Ecto neural progenitor cell (in vitro differentiated cells): ENCODE measurements at places on chromosomes 5 and 9.

GRCh38 chr5:57317341-57317740, 143.5 kb downstream of the GPBP1 start:
- DNase-seq: no peak

GRCh38 chr5:91362935-91363334, 20.2 kb downstream of the ARRDC3 start:
- no peak for DNase-seq

GRCh38 chr9:21533597-21533996, 51.5 kb upstream of the IFNE start:
- no peak for DNase-seq

GRCh38 chr5:59473611-59474010, 419.9 kb downstream of the PDE4D start:
- DNase-seq: no peak

DNA sequence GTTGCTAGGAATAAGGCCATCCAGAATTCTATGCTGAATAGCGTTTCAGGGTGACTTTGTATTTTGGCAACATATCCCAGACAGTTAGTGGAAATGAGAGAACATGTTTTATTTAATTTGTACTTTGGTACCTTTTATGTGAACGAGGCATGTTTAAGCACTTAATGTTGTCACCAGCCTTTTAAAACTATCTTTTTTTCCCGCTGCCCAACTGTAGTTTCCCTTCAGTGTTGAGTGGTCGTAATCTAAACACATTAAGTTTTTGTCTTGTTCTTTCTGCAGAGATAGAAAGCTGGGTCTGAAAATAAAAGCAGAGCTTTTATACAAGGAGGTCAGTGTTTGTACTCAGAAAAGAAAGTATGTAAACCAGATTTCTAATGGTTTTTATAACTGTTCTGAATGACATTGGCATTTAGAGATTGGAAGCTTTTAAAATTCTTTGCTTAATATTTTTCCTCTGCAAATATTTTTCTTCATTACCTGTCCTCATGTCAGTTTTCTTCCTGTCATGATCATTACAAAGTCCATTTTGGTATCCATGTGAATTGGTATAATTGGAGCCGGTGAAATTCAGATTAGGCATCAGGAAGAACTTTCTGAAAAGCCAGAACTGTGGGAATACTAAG, 100.7 kb downstream of the ARHGEF28 start:
- no peak for DNase-seq

DNA sequence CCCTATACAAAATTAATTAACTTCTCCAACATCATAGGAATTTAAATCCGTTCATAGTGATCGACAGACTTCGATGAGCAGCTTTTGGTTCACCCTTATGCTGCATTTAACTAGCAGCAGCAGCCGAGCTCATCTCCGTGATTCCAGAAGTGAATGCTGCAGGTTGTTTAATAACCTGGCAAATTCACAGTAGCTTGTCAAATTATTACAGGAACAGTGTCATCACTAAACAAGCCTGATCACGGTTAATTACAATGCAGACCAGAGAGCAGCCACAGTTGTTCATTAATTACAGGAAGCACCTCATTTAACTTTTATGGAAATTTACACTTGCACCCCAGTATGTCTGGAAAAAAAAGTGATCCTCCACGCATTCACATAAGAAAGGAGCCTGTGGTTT, 188.2 kb downstream of the BNC2 start:
- no peak for DNase-seq

- no peak for DNase-seq
Measured at GRCh38 chr5:113384782-113385285, 50.0 kb downstream of the TSSK1B start.

DNA sequence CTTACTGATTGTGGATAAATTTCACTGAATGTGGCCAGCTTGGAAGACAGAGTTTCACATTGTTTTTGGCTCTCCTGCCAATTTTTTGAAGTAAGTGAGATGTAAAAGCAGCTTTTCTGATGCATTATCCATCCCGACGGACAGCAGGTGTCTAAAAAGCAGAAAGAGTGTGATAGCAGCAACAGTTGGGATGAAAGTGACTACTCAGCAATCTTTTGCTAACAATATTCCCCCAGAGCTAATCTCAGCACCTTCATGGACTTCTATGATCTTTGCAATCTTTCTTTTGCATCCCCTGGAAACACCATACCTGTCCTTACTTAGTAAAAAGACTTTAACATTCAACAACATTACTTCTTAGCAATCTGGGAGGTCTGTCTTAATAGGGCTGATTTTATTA, 5.4 kb downstream of the CD72 start:
- no peak for DNase-seq

DNA sequence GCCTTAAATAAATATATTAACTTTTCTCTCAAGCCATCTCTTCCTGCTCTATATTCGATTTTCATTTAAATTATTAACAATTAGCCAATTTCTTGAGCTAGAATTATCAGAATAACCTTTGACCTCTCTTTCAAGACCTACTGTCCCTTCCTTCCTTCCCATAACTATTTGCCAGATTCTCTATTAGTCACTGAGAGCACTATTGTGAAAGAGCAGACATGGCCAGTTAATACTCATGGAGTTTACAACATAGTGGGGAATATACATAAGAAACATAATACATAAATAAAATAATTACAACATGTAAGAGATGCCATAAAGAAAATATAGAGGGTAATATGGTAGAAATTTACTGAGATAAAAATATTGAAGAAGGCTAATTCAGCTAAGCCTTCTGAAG, 72.1 kb upstream of the CHD1 start:
- DNase-seq: no peak

DNA sequence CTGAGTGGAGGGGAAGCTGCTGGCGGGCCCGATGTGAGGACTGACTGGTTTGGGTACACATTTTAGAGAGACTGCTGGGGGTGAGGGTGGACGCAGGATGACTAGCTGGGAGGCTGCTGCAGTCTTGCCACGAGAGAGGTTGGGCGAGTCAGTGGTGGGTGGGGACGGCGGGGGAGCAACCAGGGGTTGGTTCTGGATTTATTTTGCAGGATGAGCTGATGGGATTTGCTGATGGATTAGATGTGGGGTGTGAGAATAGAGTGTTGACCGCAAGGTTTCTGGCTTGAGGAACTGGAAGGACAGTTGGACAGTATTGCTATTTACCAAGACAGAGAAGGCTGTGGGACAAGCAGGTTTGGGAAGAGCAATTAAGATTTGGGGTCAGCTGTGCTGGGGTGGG, 5.8 kb upstream of the NDST1 start:
- DNase-seq: no peak

DNA sequence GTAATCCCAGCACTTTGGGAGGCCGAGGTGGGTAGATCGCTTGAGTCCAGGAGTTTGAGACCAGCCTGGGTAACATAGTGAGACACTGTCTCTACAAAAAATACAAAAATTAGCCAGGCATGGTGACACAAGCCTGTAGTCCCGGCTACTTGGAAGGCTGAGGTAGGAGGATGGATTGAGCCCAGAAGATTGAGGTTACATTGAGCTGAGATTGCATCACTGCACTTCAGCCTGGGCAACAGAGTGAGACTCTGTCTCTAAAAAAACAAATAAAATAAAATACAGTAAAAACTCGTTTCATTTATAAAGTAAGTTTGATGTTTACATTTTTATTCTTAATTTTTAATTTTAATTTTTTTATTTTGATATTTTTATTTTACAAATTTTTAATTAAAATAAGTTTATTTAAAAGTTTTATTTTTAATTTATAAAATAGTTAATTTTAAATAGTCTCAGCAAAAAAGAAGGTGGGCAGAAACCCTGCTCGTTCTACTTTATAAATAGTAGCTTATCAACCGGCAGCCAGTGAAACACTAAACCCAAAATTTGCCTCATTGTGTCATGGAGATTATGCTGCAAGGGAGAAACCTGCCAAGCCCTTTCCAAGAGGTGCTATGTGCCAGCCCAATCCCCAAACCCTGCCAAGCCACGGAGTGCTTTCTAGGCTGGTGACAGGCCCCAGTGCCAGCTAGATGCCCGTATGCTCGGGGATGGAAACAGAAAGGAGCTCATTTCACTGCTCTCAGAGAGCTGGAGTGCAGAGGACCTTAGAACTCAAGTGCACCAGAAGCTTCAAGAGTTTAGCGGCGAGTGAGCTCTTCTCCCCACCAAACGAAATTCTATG, 38.9 kb downstream of the SERINC5 start:
- no peak for DNase-seq

- no peak for DNase-seq
Measured at GRCh38 chr5:96763026-96763425, 44.7 kb downstream of the ERAP1 start.

GRCh38 chr9:69199769-69200470, 25.8 kb downstream of the TJP2 start:
- DNase-seq: no peak

- DNase-seq: no peak
Measured at GRCh38 chr9:124016175-124017050, 4.8 kb downstream of the LHX2 start.

DNA sequence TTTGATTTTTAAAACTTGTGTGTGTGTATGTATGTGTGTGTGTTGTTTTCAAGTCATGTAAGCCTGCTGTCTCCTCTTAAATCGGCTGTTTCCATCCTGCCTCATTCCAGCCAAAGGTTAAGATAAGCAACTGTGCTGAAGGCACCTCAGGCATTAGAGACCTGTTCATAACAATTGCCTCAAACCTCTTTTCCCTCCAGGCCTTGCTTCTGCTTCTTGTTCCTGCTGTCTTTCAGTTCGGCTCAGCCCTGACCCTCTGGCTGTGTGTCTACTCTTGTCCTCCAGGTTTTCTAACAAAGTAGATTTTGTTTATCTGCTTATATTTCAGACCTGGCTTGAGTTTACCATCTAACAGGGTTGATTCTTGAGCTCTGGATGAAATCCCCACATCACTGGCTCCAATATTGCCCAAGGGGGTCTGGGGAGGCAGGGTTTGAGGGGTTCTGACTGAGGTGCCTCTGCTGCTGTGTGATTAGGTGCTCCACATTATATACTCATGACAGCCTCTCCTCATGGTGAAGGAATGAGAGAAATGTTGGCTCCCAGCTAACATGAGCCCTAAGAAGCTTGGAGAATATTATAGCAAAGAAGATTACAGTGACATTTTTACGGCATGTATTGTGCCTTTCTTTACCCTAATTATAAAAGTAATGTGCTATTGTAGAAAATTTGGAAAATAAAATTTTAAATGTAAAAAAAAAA, 229.7 kb upstream of the PIK3R1 start:
- DNase-seq: no peak

DNA sequence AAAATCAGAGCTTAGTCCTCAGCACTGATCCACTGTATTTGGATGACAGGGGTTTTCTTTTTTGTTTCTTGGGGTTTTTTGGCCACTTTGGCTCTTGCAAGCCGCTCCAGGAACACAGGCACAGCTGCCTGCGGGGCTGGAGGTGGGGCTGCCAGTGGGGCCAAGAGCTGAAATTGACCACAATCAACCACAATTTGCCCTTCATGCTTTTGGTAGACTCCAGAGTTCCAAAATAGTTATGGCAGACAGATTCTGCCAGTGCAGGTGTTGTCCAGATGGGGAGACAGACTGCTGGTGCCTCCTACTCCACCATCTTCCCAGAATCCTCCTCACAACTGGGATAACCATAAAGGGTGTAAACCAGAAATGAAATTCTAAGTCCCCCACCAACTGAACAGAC, 36.5 kb downstream of the PLEKHG4B start:
- DNase-seq: no peak

DNA sequence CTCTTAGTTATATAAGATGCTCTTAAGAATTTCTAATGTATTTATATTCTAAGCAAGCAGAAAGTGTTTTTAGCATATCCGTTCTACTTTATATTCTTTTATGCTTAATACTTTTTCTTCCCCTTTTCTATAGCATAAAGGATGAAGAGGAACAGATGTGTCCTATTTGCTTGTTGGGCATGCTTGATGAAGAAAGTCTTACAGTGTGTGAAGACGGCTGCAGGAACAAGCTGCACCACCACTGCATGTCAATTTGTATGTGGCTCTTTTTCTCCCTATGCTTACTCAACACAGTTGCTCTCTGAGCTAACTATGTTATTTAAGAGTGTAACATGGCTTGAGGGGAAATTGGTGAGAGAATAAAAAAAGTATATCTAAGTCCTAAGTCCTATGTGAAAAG, 37.6 kb upstream of the SETD9 start:
- no peak for DNase-seq

DNA sequence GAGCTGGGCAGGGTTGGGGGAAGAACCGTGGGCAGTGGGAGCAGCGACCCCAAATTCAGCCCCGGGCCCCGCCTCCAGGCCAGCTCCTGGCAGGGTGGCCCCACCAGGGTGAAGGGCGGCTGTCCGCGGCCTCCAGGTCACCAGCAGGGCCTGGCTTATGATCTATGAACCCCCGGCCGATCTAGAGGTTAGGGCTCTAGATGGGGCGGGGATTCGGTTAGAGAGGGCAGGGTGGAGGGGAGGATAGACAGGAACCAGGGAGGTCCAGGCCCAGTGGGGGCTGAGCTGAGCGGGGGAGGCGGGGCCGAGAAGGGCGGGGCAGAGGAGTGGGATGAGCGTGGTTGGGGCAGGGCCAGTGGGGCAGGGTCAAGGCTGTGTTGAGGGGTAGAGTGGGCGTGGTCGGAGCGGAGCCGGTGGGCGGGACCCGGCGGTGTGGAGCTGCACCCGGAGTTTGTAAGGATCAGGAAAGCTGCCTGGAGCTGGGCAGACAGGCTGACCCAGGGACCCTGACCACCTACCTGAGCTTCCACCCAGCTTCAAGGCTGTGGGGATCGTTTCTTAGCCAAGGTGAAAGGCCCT, 29.3 kb upstream of the OBP2B start:
- peak; percentile 90 for DNase-seq

DNA sequence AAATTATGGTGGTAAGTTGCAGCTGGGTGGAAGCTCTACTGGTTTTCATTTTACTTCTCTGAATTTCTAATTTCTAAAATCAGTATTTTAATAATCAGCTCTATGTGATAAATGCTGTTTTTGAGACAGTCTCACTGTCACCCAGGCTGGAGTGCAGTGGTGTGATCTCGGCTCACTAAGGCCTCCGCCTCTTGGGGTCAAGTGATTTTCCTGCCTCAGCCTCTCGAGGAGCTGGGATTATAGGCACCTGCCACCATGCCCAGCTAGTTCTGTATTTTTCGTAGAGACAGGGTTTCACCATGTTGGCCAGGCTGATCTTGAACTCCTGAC, 1.5 kb upstream of the RALGDS start:
- DNase-seq: no peak

DNA sequence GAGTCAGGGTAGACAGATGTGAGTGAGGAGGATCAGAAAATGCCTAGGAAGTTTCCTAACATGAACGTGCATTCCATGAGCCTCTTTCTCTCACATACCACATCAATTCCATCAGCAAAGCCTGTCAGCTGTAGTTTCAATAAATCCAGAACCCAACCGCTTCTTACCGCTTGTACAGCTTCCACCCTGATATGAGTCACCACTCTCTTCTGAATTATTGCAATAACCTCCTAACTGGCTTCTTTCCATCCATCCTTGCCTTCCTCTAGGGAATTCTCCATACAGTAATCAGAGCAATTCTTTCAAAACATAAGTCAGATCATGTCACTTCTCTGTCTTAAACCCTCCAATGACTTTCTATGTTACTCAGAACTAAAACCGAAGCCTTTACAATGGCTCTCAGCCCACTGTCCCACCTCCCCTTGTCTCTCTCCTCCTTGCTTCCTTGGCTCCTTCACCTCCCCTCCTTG, 8.1 kb upstream of the RAD23B start:
- no peak for DNase-seq

- no peak for DNase-seq
Measured at GRCh38 chr5:54173251-54173650, 137.1 kb downstream of the ARL15 start.

- no peak for DNase-seq
Measured at GRCh38 chr5:38403406-38403805, 145.0 kb downstream of the EGFLAM start.
